ENCODE measurements at places on chromosomes 12 and 14.

DNA sequence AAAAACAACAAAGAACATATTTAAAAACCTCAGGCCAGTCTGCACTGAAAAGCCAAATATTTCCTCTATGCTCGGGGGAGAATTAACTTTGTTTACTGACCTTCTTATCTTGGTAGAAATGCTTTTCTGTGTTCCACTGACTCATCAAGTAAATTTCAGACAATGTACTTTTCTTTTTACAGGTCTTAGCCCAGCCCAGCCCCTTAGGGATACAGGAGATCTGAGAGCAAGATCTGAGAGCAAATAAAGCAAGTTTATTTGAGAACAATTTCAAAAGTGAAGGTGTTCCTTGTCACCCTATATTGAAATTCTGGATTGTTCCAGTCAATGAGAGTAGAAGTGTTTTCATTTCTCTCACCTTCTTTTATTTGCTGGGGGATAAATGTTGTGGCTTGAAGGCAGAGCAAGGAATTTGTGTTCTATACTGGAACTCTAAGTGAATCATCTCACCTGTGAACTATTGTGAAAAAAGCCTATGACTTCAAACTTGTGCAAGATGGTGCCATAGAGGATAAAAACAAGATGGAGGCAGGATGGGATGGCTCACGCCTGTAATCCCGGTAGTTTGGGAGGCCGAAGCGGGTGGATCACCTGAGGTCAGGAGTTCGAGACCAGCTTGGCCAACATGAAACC, 7.9 kb upstream of the GPRC5A start:
- peak; percentile 40 for DNase-seq

GRCh38 chr14:80586131-80586530, 355.4 kb downstream of the CEP128 start:
- DNase-seq = no peak

DNA sequence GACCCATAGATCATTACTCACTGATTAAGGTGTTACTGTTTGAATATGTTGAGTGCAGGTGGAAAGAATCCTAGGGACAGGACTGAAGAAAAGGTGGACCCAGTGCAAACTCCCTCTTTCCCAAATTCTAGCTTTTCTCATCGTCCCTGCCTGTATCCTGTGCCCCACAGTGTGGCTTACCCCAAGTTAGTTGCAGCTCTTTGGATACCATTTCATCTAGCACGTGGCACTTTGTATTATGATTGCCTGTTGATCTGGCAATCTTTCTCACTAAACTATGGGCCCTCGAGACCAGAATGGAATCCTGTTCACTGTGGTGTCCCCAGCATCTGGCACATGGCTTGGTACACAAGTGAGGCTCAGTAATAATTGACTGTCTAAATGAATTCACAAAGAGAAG, 66.5 kb downstream of the ELK3 start:
- DNase-seq = no peak

DNA sequence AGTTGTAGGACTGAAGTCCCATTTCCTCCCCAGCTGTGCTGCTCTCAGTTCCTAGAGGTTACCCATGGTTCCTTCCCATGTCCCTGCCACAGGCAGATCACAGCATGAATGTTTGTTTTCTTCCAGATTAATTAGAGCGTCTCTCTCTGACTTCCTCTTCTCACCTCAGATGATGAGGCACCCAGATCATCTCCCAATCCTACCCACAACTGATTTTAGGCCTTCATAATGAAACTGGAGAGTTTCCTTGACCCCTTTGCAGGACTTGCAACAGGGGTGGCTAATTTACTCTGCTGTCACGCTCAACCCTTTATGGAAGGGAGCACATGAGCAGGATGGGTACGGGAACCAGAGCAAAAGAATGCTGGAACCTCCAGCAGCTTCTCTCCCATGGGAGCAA, 32.1 kb upstream of the TXNRD1 start:
- DNase-seq = no peak

- DNase-seq = no peak
Measured at GRCh38 chr12:119869720-119870119, 7.4 kb downstream of the CIT start.

- no peak for DNase-seq
Measured at GRCh38 chr12:130435826-130436225, 98.1 kb downstream of the PIWIL1 start.

- no peak for DNase-seq
Measured at GRCh38 chr12:94169966-94170689, 21.8 kb downstream of the PLXNC1 start.

- no peak for DNase-seq
Measured at GRCh38 chr12:57209916-57210315, 6.7 kb upstream of the NXPH4 start.

- peak; percentile 97 for DNase-seq
Measured at GRCh38 chr14:29810682-29811081, 117.0 kb downstream of the PRKD1 start.

GRCh38 chr14:39229222-39229543, 4.5 kb upstream of the MIA2 start:
- DNase-seq = no peak

DNA sequence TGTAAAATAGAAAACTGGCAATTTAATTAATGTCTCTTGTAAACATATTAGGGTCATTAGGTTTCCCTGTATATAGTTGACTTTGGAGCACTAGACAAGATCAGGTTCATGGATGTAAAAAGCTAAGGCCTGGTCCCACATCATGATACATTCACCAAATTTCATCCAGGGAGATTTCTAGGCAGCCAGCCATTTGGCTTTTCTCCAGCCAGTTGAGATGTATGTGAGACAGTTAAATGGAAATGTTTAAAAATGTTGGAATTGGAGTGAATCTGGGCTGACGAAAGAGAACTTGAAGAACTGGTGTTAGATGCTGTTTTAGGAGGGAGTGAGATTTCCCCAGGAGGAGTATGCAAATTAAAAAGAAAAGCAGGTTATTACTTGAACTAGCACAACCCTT, 41.8 kb upstream of the CLEC14A start:
- DNase-seq = no peak

DNA sequence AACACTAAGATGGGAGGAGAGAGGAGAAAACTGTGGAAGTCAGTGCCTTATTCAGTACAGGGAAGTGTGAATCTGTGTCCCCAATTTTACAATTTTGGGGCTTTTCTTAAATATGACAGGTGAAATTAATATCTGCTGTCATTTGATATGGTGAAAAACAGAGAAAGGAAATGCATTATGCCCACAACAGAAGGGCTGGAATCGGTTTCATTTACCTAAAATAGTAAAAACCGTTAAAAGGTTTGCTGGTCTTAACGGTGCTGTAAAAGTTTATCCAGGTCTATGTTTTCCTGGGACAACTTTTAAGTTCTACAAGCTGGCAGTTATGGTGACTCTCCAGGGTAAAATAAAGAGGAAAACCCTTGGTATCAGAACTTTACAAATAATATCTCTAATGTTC, 310.8 kb downstream of the FUT8 start:
- DNase-seq = no peak

- no peak for DNase-seq
Measured at GRCh38 chr12:53193985-53194716, 12.9 kb downstream of the ITGB7 start.

GRCh38 chr12:64058541-64059265, 163.4 kb downstream of the KICS2 start:
- no peak for DNase-seq

GRCh38 chr12:96501133-96501761, 11.9 kb downstream of the CFAP54 start:
- DNase-seq = no peak

DNA sequence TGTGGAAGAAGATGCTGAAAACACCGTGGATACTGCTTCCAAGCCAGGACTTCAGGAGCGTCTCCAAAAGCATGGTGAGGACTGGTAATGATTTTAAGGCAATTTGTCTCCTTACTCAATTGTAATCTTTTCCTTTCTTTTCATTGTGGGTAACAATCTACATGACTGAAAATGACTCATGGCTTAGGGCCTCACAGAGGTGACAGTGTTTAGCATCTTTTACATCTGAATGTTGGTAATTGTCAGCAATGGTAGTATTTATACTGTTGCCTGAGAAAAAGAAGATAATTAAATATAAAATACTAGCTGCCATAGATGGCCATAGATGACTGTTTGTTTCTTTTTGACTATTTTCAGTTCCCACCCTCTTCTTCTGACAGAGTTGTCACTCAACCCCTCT, 31.6 kb downstream of the TULP3 start:
- DNase-seq = no peak

GRCh38 chr12:2891240-2892053, 756 bp downstream of the TULP3 start:
- no peak for DNase-seq

DNA sequence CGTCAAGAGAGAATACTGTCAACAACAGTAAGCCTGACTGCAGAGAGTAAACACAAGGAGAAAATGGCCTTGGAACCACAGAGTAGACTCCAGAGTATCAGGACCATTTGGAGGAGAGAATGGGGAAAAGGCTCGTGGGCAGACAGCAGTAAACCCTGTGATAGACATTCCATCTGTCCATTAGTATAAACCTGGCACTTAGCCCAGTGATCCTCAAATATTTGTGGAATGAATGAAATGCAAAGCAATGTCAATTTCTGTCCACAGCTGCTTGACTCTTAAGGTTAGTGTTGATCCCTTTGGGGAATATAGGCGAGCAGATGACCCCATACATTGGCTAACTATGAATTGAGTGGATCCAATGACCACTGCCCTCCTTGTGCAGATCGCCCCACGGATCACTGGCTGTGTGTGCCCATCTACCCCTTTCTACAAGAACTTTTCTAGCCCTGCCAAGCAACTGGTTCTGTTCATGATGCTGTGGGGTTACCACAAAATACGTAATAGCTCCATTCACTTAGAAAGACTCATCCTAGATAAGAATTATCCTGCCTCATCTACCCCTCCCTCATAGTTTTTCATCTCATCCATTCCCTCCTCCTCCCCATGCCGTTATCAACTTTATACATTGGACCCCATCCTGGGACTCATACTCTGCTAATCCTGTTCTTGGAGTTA, 846.8 kb downstream of the NRXN3 start:
- DNase-seq = peak; percentile 96

GRCh38 chr12:111072299-111072698, 151.9 kb upstream of the MYL2 start:
- DNase-seq = no peak

GRCh38 chr14:68853749-68854148, 60.9 kb upstream of the ZFP36L1 start:
- no peak for DNase-seq
